ENCODE measurements at places on chromosomes 5 and 9. TPM values are rescaled to one million over a fixed set of nuclear protein-coding genes. Genes with fewer than 3 reads are reported as not detected.

The SEMA4D gene
- 24.3 TPM for total RNA-seq

DNA sequence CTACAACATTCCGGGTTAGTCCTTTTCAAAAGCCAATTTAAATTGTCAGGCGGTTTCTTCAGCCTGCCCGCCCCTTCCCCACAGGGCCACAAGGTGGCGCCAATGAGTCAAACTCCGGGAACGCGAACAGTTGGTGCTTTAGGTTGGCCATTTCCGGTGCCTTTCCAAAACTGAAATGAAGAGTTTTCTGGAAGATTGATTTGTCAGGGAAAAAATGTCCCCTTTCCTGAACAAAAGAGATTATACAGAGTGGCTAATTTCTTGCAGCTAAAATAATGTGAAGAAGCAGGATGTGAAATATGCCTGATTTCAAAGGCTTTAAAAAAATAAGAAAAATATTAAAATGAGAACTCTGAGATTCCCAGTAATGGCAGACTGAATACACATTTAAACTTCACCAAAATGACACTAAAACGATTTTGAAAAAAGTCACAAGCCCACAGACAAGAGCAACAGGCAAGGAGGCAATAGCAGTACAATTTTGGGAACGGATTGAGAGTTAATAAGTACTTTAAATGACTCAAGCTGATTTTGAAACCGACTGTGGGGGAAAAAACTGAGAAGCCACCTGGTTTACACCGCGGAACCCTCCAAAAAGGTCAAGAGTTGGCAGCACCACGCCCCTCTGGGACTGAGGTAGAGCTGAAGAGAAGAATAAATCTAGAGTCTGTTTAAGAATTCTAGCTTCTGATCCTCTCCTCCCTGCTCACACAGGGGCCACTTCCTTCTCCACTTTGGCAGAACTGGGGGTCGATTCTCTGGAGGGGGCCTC is 45.7 kb downstream of the SLC46A2 start:
- peak; percentile 93 for DNase-seq
- H3K4me3 ChIP-seq = no peak overlapping the region
- no peak overlapping the region for H3K27ac ChIP-seq
- H3K4me1 ChIP-seq = no peaks in the 10 kb centered on the region
- H3K27me3 ChIP-seq = no peaks in the 10 kb centered on the region

- no peak for DNase-seq
- no peaks in the 10 kb centered on the region for H3K27me3 ChIP-seq
- no peaks in the 10 kb centered on the region for H3K36me3 ChIP-seq
- no peak overlapping the region for H3K27ac ChIP-seq
These were observed 532.2 kb upstream of the WWC1 start for GRCh38 chr5:167759057-167759821.

The C5orf34 gene
- total RNA-seq = 0.47 TPM

DNA sequence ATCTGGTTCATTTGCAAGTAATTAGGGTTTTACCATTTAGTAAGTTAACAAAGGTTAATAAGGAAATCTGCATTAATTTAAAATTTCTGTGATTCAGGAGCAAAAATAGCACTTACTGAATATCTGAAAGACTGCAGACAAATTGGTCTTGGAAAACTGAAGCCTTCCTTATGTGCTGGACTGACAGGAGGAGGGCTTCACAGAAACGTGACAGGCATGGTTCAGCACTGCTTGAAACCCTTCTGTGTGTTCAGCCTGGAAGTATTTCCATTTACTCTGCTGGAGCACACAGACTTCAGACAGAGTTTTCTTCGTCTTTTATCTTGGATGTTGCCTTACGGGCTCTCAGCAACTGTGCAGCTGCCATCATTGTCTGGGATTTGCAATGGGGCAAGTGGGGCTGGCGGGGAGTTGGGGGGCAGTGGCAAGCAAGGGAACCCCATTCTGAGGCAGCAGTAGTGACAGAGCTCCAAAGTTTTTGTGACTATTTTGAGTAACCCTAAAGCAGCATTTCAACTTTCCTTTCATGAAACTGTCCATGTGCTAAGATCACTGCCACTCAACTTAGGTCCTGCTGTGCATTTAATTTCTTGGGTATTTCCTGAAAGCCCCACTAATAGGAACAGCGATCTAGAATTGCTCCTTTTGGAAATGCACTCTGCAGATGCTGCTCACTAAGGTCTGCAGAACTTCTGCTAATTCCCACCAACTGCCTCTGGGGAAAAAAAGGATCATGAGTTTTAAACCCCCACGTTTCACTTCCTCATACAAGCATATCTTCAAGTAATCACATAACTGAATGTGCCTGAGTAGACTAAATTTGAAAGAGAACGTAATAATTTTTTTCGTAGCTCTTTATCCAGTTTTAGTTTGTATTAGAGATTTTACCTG is 56.6 kb downstream of the KCNN2 start:
- H3K36me3 ChIP-seq = no peaks in the 10 kb centered on the region
- no peak overlapping the region for H3K27ac ChIP-seq
- no peak for DNase-seq
- H3K4me1 ChIP-seq = no peaks in the 10 kb centered on the region

- DNase-seq = no peak
- no peak overlapping the region for H3K4me3 ChIP-seq
- H3K27me3 ChIP-seq = no peaks in the 10 kb centered on the region
- no peak overlapping the region for H3K27ac ChIP-seq
- H3K4me1 ChIP-seq = no peaks in the 10 kb centered on the region
- H3K36me3 ChIP-seq = no peaks in the 10 kb centered on the region
These were observed 385.0 kb downstream of the EFNA5 start for GRCh38 chr5:107285772-107286171.

GRCh38 chr5:177399997-177400868 is at the start of gene PFN3:
TSS of gene PFN3 (minus strand) at chr5:177400661. CDS start at chr5:177400576, 85 bp downstream.
- no peak for DNase-seq
- peaks cover 30% of the 10 kb centered on the region for H3K4me1 ChIP-seq
- H3K27me3 ChIP-seq = no peaks in the 10 kb centered on the region
- no peaks in the 10 kb centered on the region for H3K36me3 ChIP-seq

DNA sequence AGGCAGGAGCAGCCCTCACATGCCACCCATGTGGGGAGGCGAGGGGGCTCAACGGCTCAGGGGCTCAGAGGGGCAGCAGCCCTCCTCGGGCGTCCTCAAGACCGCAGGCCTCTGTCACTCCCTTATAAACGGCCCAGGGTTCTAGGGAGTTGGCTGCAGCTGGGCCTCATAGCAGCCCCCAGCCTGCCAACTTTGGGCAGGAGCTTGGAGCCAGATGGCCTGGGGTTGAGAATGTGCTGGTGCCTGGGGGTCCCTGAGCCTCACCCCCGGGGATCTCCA is 51.0 kb upstream of the RNU6ATAC start:
- no peaks in the 10 kb centered on the region for H3K27me3 ChIP-seq
- no peak for DNase-seq
- H3K36me3 ChIP-seq = no peaks in the 10 kb centered on the region
- no peak overlapping the region for H3K4me3 ChIP-seq
- H3K27ac ChIP-seq = peak overlapping the region; percentile 59

The DOCK2 gene
- 20.1 TPM for total RNA-seq

The CD14 gene
- total RNA-seq = 10.5 TPM

All from Peyer's patch (tissue), 4 donors.